ENCODE measurements at places on chromosomes 6 and 20.

DNA sequence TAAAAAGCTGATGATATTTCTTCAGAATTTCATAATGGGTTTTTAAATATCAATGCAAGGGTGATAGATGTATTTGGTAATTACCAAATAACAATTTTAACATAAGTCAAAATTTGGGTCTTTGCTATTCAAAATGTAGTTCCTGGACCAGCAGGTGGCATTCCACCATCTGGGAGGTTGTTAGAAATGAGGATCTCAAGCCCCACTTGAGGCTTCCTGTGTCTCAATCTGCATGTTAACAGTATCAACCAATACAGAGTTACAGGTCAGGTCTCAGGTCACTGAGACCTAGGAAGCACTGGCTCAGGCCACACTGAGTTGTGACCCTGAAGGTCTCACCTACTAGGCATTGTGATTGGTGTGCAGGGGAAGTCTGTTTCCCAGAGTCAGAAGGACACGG, 57.2 kb upstream of the MTRF1L start:
- DNase-seq = no peak

DNA sequence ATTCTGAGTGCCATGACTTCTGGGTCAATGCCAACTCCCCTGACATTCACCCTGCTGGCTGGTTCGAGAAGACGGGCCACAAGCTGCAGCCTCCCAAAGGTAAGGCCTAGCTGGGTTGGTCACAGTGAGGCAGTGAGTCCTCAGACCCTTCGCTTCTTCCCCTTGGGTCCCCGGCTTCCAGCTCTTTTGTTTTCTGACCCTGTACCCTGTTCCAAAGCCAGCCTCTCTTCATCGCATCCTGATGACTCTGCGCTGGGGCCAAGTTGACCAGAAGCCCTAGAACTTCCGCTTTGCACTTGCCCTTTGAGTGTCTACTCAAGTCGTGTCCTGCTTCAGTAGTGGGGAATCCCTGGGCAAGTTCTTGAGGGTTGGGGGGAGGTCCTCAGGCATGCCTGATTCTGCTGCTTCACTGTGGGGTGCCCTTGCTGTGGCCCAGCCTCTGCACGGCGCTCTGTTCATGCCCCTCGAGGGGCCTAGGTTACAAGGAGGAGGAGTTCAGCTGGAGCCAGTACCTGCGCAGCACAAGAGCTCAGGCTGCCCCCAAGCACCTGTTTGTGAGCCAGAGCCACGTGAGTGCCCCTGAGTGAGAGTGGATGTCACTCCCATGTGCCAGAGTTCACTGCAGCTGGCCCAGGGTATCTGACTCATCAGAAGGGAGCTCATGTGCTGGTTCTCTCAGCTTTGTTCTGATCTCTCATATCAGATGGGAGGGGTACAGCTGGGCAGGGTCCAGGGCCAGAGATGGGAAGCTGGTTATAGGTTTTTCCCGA, 23.0 kb downstream of the L3MBTL1 start:
- DNase-seq = no peak

- DNase-seq = no peak
Measured at GRCh38 chr6:98840996-98841513, 6.7 kb downstream of the POU3F2 start.

- no peak for DNase-seq
Measured at GRCh38 chr6:106316375-106316766, 9.2 kb downstream of the ATG5 start.

DNA sequence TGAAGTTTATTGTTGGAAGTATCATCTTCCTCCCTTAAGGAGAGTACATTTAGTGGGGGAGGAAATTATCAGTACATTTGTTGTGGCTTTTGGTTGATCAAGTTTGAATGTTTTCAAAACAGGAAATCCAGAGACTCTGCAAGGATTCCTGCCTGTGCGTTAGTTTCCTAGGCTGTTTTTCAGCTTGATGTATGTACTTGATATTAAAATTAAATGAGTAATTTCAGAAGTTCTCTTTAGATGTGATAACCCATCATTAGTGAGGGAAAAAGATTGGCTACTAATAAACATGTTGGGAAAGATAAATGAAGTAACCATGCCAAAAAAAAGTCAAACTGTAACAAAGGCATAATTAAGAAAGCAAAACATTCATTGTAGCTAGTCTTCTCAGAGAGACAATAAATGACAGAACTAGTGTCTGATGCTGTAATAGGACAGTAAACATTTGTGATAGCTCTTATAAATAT, 88.0 kb upstream of the TULP1 start:
- DNase-seq = no peak

- peak; percentile 44 for DNase-seq
Measured at GRCh38 chr6:99613705-99614429, 7.2 kb downstream of the PRDM13 start.

- DNase-seq = no peak
Measured at GRCh38 chr20:57795977-57796560, 86.3 kb upstream of the PMEPA1 start.
